Parietal lobe (tissue), 2 donors: ENCODE measurements at places on chromosomes 6 and 20. TPM values are rescaled to one million over a fixed set of nuclear protein-coding genes. Genes with fewer than 3 reads are reported as not detected.

The KHDC1L gene
- total RNA-seq: not detected

The PMEPA1 gene
- 7.5 TPM for total RNA-seq

The FAXC gene
- total RNA-seq: 54.1 TPM

The DXO gene
- total RNA-seq: 10.0 TPM

The PNPLA1 gene
- total RNA-seq: not detected

The ZNF391 gene
- total RNA-seq: 5.3 TPM

The ID4 gene
- 82.0 TPM for total RNA-seq

The RBM24 gene
- 28.8 TPM for total RNA-seq

The KPNA5 gene
- 34.4 TPM for total RNA-seq

The CRIP3 gene
- 16.6 TPM for total RNA-seq

The KHDC1 gene
- 5.6 TPM for total RNA-seq

The CFAP206 gene
- total RNA-seq: 3.1 TPM

The RCAN2 gene
- 7.5 TPM for total RNA-seq

The PBOV1 gene
- total RNA-seq: not detected

The CNR1 gene
- total RNA-seq: 344 TPM

The PRR3 gene
- total RNA-seq: 22.8 TPM

The CLVS2 gene
- 70.1 TPM for total RNA-seq

The VWA7 gene
- 0.31 TPM for total RNA-seq
